ENCODE measurements at places on chromosomes 5 and 9.

DNA sequence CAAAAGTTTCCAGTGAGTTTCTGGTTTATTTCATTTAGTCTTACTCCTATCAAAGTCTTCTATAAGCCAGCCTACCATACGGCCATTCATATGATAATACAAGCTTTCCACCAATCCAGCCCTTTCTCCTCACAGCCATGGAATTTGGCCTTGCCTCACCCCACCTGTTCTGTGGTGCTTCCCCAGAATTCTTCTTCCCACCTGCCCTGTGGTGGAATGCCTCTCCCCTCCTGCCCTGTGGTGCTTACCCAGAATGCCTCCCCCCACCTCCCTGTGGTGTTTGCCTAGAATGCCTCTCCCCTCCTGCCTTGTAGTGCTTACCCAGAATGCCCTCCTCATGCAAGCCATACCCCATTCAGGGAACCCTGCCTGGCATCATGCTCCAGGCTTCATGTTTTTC, 90.3 kb upstream of the APC start:
- no peak for DNase-seq

GRCh38 chr9:5799314-5799713, 33.6 kb downstream of the ERMP1 start:
- no peak for DNase-seq

DNA sequence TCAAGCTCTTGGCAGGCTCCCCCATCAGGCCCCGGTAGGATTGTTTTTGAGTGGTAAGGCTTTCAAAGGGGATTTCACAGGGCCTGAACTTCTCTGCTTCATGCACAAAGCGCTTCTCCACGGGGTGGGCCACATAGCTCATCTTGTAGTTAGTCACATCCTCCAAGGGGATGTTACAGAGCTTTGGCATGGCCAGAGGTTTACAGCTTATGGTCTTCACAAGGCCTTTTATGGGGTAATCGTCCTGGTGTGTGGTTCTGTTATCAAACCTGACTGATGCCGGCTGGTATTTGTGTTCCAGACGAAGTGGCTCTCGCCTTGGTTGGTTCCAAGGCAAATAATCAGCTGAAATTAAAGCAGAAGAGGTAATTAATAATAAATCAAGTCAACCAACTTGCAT, 104.3 kb downstream of the SAXO1 start:
- no peak for DNase-seq

- no peak for DNase-seq
These were observed 64.8 kb downstream of the UNC13B start for GRCh38 chr9:35226651-35227050.

DNA sequence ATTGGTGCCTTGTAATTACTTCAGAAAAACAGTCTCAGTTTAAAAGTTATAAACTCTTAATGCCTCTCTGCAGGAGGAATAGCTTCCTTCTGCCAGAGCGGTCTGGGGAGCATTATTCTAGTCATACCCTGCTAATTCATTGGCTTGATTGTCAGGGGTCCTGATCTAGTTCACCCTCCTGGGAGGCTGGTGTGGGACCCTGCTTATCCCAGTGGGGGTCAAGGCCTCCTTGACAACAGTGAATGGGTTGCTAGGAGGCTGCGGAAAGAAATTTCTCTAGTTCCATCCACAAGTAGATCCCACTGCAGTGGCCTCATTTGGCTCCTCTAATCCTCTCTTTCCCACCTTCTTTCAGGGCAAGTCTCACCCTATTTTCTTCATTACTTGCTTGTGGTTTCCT, 105.7 kb downstream of the TMC1 start:
- no peak for DNase-seq

- DNase-seq, result no peak
These were observed 302.7 kb downstream of the PLK2 start for GRCh38 chr5:58156973-58157701.

DNA sequence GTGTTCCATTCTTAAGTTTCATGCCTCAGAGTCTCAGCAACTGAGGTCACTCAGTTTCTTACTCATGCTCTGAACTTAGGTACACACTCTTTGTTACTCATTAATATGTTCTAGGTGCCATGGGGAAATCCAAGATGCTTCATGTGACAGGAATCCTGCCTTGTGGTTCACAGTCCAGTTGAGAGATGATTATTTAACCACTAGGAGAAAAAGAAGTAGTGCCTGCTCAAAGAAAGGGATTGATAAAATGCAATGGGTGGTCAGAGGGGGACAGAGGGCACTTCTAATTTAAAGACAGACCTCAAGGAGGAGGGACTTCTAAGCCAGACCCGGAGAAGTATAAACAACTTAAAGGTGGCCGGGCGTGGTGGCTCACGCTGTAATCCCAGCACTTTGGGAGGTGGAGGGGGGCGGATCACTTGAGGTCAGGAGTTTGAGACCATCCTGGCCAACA, 69.0 kb downstream of the UGCG start:
- no peak for DNase-seq

GRCh38 chr9:126633881-126634558, 20.3 kb downstream of the LMX1B start:
- DNase-seq, result no peak

GRCh38 chr9:79353856-79354520, 217.8 kb upstream of the TLE4 start:
- DNase-seq, result no peak

- no peak for DNase-seq
These were observed 440.9 kb downstream of the DIRAS2 start for GRCh38 chr9:90201766-90202165.

- DNase-seq, result no peak
These were observed 155.0 kb downstream of the MAN2A1 start for GRCh38 chr5:109844695-109845094.

- no peak for DNase-seq
These were observed 194.8 kb upstream of the TRPC7 start for GRCh38 chr5:136560126-136560525.

DNA sequence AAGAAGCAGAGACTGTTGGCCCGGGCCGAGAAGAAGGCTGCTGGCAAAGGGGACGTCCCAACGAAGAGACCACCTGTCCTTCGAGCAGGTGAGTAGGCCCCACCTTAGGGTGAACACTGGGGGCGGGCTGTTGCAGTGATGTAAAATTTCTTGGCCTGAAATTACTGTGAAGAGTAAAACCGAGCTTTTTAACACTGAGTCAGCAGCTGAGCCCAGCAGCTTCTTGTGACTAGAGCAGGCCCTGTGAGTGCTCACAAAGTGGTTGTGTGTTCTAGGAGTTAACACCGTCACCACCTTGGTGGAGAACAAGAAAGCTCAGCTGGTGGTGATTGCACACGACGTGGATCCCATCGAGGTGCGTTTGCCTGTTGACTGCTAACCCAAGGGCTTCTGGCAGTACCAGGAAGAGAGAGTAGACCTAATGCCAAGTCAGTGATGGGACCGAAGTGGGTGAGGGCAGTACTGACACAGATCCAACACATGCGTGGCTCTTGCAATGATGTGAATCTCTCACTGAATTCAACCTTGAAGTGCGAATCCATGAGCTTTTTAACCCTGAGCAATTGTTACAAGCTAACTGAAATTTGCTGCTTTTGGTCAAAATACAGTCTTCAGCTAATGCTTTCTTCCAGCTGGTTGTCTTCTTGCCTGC, 2.1 kb downstream of the RPL7A start:
- no peak for DNase-seq

DNA sequence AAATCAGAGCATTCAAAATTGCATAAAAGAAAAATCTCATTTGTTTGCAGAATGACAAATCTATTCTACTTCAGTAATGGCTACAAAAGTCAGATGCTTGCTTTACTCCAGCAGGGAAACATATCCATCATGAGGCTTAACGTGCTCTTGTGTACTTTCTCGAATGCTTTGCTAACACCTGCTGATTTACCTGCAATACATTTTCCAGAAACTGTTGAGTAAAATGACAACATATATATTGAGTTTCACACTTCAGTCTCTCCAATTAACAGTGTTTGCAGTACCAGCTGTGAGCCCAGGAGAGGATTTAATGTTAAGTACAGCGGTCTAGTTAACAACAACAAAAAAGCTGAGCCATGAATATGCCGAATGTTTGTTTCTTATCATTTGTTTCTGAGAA, 391.5 kb upstream of the SMC2 start:
- no peak for DNase-seq

DNA sequence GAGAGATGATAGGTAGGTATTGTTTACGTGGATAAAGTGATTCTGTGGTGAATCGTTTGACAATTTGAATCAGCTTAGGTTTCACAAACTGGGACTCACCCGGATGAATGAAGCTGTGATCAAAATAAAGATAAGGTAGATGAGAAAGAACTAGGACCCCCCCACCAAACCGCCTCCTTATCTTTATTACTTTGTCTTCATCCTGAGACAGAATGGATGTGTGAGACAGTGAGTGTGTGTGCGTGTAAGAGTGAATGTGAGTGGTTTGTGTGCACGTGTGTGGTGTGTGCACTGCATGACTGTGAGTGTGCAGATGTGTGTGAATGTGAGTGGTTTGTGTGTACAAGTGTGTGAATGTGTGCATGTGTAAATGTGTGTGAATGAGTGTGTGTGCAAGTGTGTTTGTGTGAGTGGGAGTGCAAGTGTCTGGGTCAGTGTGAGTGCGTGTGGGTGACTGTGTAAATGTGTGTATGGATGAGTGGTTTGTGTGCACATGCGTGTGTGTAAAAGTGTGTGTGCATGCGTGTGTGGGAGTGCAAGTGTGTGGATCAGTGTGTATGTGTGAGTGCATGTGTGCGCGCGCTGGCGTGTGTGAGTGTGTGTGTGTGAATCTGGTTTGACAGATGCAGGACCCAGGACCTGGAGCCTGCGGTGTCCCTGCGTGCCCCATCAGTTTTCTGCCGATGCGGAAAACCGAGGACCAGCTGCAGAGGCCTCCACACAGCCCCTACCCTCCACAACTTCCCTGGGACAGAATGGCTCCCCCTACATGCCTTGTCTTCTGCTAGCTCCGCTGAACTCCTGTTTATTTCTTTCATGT, 11.4 kb upstream of the ENG start:
- DNase-seq, result no peak

DNA sequence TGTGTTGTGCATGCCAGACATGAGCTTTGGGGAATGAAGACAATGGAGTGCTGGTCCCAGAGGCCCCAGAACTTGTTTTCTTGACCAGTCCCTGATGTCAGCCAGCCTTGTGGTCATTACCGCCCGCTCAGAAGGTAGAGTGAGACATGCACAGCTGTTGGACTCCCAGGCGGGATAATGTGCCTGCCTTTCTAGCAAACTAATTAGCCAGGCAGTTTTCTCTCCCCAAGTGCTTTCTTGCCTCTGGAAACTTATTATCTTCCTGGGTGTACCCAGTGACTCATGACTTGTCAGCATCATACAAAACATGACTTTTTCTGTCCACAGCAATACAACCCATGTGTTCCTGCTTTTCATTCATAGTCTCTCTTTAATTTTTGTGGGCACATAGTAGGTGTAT, 131.1 kb downstream of the RMI1 start:
- DNase-seq, result no peak

DNA sequence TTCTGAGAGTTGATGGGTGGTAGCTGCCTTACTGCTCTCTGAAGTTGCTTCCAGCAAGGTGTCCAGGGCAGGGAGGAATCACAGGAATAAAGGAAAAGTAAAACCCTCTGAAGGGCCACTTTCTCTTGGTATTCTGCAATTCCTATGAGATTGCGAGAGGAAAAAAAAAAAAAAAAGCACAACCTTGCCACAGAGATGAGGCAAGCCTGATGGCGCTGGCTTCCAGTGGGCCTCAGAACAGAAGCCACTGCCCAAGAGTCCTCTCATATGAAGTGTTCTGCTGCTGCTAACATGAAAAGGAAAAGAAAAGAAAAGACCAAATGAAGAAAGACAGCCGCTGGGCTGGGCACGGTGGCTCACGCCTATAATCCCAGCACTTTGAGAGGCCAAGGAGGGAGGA, 80.8 kb upstream of the IL17B start:
- no peak for DNase-seq

GRCh38 chr9:132168347-132168746, 6.5 kb downstream of the NTNG2 start:
- DNase-seq, result no peak

All from activated B cell treated with CpG ODN at 0.5 μM for 24 hours (primary cell).